ENCODE measurements at places on chromosomes 7 and 10. TPM values are rescaled to one million over a fixed set of nuclear protein-coding genes. Genes with fewer than 3 reads are reported as not detected.

The SORCS1 gene
- total RNA-seq: 15.2 TPM

The SLC13A1 gene
- not detected for total RNA-seq

The ERVW-1 gene
- total RNA-seq: not detected

The ASZ1 gene
- total RNA-seq: not detected

DNA sequence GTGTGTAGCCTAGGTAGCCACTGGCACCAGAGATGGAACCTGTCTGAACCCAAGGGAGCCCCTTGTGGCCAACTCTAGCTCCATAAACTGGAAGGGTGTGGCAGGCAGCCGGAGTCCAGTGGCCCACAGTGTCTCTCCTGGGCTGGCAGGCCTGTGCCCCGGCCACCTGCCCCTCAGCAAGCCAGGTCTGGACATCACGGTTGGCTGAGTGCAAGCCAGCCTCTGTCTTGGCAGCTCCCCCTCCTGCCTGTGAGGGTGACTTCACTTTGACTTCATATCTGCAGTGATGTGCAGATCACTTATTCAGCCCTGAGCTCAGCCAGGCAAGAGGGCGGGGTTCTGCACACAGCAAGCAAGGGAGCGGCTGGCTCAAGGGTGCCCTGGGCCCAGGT lies 1.3 kb upstream of the RET start:
- DNase-seq: peak; percentile 39

- no peak for DNase-seq
These were observed 53.7 kb downstream of the CAV1 start for GRCh38 chr7:116578526-116578925.

DNA sequence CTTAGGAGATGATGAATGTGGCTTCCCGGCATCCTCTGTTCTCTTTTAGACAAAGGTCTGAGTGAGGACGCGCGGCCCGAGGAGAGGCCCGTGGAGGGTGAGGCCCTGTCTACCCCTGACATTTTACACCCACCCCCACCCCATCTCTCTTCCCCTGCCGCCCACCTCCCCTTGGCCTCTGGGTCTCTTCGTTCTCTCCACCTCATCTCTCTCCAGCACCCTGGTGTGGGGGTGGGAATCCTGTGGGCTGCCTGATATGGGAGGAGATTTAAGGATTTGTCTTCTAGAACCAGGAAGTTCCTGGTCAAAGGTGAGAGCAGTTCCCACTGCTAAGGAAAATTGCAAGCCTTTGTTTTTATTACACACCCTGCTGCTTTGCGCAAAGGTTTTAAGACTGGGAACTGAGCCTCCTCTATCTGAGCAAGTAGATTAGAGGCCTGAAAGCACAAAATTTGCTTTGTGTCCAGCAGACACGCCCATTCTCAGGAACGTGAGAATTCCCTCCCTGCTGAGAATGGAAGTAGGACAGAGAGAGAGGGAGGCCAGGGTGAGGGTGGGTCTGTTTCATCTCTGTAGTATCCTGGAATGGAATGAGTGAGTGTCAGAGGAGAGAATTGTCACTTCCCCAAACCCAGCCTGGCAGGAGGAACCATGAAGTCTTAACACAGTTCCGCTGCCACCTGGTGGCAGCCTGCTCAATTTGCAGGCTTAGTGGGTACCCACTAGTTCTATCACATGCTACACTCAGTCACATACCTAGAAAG lies 91.2 kb downstream of the GTF2IRD1 start:
- peak; percentile 82 for DNase-seq

DNA sequence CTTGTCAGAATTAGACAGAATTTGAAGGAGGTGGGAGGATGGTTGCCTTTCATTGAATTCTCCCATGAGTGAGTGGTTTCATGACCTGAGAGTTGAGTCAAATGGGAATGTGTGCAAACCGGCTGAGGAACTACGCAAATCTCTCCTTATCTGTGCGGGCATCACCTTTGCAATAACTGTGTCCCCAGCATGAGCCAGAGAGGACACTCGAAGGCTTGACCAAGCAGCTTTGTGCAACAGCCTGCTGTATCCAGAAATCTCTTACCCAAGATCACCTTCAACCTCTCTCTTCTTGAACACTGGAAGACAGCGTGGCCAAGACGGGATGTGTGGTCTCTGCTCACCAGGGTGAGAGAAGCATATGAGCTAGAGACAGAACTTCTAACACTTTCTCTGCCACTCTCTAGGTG lies 93.8 kb upstream of the IKZF1 start:
- DNase-seq: no peak

DNA sequence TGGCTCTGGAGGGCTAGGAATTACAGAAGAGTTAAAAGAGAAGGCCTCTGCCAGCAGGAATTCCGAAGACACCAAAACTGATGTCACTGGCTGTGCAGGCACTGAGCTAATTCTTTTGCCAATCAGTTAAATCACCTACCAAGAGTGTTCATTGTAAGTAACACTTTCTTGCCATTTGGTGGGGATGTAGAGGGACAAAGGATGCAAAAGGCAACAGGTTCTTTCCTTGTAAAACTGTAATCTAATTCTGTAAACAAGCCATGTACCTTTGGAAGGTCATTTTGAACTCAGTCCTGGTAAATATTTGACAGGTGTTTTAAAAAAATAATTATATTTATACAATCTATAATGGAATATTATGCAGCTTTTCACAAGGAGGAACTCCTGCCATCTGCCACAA lies 438.4 kb downstream of the AUTS2 start:
- DNase-seq: peak; percentile 26

GRCh38 chr7:4861227-4861626 lies 603 bp downstream of the PAPOLB start:
- no peak for DNase-seq

GRCh38 chr7:130669085-130669700 lies 645 bp upstream of the COPG2 start:
- no peak for DNase-seq
